Muscle of leg (tissue), 16 donors: ENCODE measurements at places on chromosomes 2 and 18. TPM values are rescaled to one million over a fixed set of nuclear protein-coding genes. Genes with fewer than 3 reads are reported as not detected.

GRCh38 chr2:62042944-62043343 is 137.5 kb downstream of the COMMD1 start:
- no peak for DNase-seq

GRCh38 chr2:238594796-238595749 is 168.3 kb downstream of the ASB1 start:
- DNase-seq: no peak

The TGFA gene
- total RNA-seq: 0.44 TPM

The CLEC4F gene
- total RNA-seq: 0.09 TPM

DNA sequence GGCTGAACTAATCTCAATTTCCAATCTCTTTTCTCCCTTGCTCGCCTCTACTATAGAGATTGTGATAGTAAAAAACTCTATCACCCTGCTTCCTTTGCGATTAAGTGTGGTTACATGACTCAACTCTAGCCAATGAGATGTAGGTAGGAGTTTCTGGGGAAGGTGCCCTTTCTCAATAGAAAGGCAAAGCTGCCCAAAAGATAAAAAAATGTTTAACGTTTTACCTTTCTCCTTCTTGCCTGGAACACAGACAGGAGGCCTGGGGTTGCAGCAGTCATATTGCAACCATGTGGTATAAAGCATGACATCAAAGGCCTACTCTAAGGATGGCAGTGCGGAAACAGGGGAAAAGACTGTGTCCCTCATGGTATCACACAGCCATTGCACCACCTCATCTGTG is 31.5 kb downstream of the TMEM37 start:
- DNase-seq: no peak

GRCh38 chr2:196234672-196235071 is 63.3 kb upstream of the STK17B start:
- DNase-seq: peak; percentile 37

The VWA3B gene
- 0.13 TPM for total RNA-seq

DNA sequence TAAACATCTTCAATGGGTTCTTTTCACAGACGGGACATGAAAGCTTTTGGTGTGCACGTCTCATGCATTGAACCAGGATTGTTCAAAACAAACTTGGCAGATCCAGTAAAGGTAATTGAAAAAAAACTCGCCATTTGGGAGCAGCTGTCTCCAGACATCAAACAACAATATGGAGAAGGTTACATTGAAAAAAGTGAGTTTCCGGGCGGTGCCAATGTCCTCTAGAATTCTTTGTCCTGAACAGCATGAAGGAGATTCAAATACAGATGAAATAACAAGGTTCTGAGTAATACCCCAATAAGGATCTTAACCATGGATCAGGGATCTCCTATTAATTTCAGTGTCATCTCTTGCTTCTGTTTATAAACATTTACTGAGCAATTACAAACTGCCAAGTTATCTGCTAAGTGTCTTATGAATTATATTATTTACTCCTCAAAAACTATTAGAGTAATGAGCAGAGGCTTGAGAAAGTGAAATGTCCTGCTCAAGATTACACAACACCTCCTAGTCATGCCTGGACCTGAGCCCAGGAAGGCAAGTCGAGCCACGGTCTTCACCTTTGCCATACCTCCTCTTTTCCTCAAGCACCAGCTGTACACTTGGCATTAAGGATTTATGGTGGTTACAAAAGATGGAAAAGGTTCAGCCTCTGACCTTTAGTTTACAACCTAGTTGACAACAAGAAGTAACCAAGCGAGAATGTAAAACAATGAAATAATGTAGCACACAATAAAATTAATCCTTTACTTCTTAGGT is 22.6 kb downstream of the DHRS9 start:
- DNase-seq: no peak

GRCh38 chr2:160592401-160592800 is 98.8 kb upstream of the RBMS1 start:
- no peak for DNase-seq

- no peak for DNase-seq
Measured at GRCh38 chr2:50515638-50516037, 516.3 kb downstream of the NRXN1 start.

DNA sequence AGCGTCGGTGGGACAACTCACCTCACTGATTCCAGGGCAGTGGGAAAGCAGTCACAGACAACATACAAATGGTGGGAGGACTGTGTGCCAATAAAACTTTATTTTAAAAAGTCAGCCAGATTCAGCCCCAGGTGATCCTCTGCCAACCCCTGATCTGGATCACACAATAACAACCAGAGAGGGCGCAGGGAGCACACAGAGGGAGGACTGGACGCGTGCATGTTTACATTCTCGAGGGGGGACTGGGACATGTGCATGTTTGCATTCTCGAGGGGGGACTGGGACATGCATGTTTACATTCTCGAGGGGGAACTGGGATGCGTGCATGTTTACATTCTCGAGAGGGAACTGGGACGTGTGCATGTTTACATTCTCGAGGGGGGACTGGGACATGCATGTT is 209.5 kb downstream of the NDUFA10 start:
- no peak for DNase-seq

DNA sequence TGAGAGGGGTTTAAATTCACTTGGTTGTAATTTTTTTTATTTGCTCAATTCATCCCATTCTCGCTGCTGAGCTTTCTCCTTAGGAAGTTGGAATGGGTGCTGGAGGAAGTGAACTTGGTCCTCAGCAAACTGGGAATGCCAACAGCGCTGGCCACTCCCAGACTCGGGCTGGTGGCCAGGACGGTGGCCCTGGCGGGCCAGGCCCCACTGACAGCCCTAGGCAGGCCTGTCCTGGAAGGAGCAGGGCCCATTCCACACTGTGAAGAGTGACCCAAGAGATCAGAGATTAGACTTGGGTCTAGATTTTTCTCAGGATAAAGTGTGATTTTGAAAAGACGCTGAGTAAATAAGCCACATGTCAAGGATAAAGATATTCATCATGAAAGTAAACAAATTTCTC is 132.7 kb downstream of the HDAC4 start:
- DNase-seq: no peak

DNA sequence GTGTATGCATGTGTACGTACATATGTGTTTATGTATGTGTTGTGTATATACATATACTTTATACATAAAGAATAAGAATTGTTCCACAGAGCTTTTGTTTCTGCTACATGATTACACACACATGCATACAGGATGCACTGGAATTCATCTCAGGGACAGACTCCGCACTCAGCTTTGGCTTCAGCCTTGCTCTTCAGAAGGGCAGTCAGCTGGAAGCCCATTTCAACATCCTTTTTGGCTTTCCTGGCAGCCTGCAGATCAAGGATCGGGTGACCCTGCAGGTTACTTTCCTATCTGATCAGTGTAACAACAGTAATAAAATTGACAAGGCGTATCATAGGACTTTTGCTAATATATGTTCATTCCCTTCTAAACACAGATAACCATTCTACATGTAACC is 144.1 kb upstream of the COPS8 start:
- DNase-seq: no peak

DNA sequence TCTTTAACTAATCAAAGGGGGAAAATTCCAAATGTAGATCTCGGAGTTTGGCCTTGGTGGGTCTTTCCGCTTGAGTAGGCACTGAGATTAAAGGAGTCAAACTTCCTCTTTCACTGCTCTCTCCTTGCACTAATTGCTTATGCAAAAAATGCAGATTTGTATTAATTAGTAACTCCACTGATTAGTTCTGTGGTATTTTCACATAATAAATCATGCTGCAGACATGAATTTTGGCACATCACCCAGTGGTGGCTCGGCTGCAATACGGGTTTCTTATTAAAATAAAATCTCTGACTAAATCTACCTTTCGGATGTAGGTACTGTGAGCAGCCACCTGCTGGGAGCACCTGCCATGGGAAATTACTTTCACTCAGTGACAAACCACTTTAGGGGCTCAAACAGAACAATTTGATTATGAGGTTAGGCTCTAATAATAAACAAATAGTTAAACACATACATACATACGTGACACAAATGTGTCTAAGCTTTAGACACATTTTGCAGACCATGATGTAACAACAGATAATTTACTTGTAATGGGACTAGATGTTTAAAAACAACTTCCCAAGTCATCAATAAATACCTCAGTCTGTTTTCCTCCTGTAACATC is 6.4 kb upstream of the NEUROD1 start:
- DNase-seq: no peak

The TEKT4 gene
- not detected for total RNA-seq

DNA sequence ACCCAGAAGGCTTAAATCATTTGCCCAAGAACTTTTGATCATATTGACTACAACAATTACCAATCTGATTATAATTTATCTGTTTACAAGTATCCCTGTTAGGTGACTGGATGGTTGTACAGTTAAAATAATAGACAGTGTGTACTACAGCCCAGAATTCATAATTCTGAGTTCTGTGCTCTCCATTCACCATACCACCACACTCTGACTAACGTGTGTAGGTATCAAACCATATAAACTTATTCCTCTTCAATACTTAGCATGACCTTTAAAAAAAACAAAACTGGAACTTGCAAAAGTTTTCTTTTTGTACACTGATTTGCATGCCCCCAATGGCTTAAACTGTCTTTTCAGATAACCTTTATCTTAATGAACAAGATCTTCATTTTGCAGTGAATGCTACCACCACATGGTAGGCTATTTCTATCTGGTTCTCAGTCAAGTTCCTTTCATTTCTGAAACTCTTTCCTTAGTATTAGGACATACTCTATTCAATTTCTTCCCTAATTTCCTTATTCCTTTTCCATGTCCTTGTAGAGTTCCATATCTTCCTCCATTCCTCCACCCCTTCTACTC is 50.9 kb downstream of the SOS1 start:
- DNase-seq: no peak

The FARSB gene
- 14.6 TPM for total RNA-seq

DNA sequence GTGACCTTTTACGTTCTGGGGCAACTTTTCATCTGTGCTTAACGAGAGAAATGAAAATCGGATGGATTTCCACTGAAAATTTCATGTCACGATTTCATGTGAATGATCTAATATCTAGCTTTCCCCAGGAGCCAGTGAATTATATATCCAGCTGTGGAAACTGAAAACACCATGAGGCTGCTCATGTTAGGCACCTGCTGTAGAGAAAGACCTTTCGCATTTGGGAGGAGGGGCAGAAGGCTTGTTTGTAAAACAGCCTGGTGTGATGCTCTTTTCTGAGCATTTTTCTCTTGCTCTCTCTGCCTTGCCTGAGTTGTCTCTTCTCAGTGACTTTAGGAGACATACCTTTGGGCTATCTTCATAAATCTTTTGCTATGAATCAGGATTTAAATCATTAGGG is 84.6 kb upstream of the CYP1B1 start:
- peak; percentile 59 for DNase-seq

GRCh38 chr18:74040459-74041332 is 106.9 kb downstream of the FBXO15 start:
- no peak for DNase-seq

GRCh38 chr2:236569573-236569973 is at the start of gene ACKR3:
Gene ACKR3, plus strand, starts transcription at chr2:236569825. Its CDS starts 10,641 bp downstream, at chr2:236580466.
- DNase-seq: peak; percentile 95

GRCh38 chr2:219522111-219523030 is 8.1 kb downstream of the ASIC4 start:
- DNase-seq: no peak

GRCh38 chr2:200270732-200271131 is 35.8 kb upstream of the SPATS2L start:
- DNase-seq: no peak

The LINC00305 gene
- not detected for total RNA-seq

The FOXD4L1 gene
- 0.13 TPM for total RNA-seq

- DNase-seq: peak; percentile 5
Measured at GRCh38 chr18:42564761-42565160, 550.7 kb downstream of the RIT2 start.

The TMEM247 gene
- not detected for total RNA-seq

GRCh38 chr18:49021433-49022129 is 70.8 kb upstream of the SMAD7 start:
- no peak for DNase-seq

GRCh38 chr2:113276216-113276760 is 2.4 kb downstream of the PAX8 start:
- no peak for DNase-seq

DNA sequence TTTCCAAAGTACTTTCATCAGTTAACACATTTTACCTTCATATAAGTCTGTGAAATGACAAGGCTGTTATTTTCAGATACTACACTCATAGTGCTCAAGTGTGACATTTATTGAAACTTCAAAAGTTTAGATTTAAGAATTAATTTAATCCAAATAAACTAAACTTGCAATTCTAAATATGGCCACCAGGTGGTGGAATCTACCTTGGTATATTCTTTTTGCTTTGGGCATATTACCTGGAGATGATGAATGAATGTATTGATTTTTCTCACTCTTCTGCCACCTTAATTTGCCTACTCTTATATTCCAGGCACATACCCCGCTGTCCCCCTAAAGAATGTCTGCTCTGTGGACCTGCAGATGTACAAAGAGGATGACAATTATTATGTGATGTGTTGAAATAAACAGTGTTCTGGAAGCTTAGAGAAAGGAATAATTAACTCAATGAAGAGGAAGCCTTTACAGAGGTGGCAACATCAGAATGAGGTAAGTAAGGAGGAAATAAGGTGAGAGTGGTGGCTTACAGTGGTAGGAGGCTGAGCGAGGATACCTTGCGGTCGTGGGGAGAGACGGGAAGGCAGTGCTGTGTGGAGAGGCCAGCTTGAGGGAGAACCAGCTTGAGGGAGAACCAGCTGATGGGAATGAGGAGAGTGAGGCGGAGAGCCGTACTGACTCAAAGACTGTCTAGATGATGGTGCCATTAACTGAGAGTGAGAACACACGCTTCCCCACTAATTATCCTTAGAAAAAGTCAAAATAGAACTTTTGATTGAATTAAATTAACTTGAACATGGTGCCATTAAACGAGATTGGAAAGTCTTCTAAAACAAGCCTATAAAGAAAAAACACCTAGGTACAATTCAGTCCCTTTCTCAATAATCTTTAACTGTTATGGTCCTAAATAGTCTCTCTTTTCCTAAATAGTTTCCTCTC is 179.5 kb downstream of the CELF4 start:
- no peak for DNase-seq

DNA sequence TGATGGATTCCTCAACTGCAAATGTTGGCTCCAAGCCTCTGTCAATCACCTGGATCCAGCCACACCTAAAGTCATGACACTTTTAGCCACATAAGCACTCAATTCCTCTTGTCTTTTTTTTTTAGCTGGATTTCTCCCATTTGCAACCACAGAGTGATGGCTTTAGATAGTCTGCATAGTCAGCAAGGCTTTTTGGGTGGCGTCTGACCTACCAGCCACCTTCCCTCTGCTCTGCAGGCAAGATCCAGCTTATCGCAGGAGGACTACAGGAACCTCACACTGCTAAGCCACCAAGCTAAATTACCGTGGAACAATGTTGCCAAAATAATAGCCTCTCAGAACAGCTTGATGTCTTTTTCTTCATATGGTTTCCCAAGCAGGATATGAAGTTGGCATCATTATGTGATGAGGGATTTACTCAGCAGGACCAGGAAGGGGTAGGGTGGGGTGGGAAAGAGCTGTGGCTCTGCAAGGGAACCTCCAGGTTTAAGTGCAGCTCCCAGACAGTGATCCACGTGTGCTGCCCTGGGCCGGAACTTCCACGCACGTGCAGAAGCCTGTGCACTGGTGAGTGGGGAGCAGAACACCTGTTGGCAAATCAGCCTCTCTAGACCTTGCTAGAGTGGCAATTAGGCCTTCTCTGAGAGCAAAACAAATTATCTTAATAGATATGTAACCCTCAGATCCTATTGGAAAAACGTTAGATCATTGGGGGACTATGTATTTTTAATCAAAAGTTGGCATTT is 170.6 kb upstream of the NCK2 start:
- DNase-seq: no peak

The ASB18 gene
- 4.7 TPM for total RNA-seq

The TRIM43 gene
- not detected for total RNA-seq
